NCI-H748 treated with DMSO at 0.1 percent for 48 hours (cell line): ENCODE measurements at places on chromosomes 2 and 18.

- no peak for DNase-seq
Observed at GRCh38 chr18:48893608-48894600, 56.9 kb downstream of the SMAD7 start.

DNA sequence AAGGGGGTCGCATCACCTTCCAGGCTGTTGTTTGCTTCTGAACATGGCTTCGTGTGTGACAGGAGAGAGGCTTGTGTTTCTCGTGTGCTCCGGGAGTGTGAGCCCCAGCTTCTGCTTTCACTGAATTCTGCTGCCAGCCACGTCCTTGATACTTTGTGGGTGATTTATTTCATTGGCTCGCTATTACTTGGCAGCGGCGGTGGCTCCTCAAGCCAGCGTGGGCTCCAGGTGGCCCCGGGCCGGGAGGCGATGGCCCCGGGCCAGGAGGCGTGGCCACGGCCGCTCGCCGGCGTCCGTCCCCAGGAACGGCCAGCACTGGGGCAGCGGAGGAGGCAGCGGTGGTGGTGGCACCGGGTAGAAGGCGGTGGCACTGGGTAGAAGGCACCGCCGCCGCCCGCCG lies 63.1 kb downstream of the NAPG start:
- DNase-seq, result peak; percentile 27

GRCh38 chr2:214577769-214578168 lies 166.9 kb downstream of the VWC2L start:
- no peak for DNase-seq

- DNase-seq, result no peak
Observed at GRCh38 chr2:38266382-38267061, 110.6 kb downstream of the ATL2 start.

GRCh38 chr2:236685979-236686520 lies 116.4 kb downstream of the ACKR3 start:
- DNase-seq, result no peak

DNA sequence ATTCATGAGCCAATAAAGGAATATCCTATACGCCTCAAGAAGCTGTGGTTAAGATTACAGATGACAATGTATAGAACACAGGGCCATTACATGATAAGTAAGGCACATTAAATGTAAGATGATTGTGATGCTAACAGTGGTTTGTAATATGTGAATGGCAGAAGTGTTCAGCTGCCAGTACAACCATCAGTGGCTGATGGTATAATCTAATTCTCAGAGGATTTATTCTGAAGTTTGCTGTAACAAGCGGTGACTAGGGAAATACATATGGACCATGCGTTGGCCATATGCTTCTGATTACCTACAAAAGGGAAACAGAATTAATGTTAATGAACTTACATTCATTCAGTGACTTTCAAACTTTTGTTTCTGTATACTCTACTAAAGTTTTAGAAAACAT lies 750.8 kb upstream of the KLHL29 start:
- DNase-seq, result no peak

- no peak for DNase-seq
Observed at GRCh38 chr2:191358325-191359025, 113.3 kb downstream of the MYO1B start.

DNA sequence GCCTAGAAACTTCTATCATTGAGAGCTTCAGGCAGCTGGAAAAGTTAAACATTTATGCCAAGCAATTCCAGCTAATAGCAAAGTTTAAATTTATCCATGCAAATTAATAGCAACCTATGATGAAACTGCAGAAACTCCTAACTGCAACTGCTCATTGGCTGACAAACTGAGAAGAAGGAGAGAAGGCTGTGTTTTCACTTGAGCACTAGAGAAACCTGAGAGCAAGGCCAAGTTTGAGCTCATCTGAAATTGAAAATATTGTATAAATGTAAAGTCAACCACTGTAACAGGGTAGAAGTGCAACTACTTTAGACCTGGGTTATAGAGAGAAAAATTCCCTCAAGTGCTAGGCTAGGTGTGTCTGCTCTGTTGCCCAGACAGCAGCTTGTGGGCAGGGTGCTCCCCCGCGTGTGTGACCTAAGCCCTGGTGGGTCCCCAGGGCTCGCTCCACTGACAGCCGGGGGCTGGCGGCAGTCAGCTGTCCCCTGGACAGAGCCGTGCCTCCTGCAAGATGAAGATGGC lies 50.2 kb downstream of the CABYR start:
- no peak for DNase-seq

DNA sequence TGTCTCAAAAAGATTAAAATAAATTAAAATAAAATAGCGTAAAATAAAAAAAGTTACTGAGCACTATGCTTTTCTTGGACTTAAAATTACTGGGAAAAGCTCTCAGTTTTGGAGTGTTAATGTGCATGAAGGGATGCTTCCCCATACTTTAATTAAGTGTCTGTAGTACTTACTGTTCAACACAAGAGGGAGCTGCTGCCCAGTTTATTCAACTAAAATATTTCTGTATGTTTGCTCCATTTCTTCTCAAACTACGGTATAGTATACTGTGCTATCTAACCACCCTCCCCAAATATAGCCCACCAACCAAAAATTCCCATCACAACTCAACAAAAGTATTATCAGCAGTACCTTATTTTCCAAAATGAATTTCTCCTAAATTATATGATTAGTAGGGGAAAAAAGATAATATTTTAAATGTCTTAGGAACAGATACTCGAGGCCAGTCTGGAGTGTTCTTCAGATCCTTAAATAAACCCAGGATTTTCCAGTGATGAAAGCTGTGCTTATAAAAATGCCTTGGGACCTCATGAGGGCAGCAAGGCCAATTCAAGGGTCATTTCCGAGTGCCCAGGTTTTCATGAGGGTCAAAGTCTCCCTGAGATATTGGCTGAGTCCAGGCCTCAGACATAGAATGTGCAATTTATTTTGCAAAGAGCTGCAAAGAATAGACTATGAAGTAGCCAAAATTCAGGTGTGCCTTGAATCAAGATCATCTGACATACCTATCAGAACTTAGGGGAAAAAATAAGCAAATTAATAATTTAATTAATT lies 64.1 kb downstream of the CHRNA1 start:
- peak; percentile 70 for DNase-seq

DNA sequence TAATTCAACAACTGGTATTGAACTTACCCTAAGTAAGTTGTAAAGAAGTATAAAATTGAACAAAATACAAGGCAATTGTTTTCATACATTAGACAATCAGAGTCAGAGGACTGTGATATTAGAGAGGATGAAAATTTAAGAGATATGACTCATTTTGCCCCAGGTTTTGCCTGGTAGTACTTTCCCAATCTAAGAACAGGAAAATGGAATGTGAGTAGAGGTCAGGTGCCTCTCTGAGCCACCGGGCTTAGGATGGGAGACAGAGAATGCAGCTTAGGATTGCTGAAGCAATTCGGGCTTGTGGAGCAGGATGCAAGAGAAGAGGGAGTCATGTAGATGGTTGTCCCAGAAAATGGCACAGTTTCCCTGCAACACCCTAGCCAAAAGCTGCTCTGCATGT lies 219.7 kb upstream of the CHST9 start:
- DNase-seq, result no peak

DNA sequence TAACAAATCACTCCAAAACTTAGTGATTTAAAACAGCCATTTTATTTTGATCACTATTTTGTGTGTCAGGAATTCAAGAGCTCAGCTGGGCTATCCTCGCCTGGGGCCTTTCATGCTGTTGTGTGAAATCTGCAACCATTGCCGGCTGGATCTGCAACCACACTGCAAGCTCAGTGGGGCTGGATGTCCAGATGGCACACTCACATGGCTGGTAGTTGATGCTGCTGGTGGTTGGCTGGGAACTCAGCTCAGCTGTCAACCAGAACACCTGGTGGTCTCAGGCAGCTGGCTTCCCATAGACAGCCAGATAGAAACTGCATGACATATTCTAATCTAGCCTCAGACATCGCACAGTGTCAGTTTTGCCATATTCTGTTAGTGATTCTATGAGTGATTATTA lies 30.6 kb upstream of the AP1S3 start:
- DNase-seq, result no peak

DNA sequence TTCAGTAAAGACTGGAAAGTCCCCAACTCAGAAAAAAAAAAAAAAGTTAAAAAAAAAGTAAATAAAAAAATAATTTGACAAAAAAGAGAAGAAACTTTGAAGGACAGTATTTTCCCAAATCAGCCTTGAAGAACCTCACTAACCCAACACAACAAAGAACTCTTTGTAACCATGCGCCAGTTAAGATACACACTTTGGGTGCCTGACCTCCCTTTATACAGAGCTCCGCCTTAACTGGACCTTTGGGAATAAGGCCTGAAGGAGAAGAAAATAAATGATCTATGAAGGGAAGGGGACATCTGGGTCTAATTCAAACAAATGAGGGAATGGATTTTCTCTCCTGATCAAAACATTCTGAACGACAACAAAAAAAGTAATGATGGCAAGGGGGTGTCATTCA lies 2.2 kb upstream of the GFPT1 start:
- DNase-seq, result no peak

DNA sequence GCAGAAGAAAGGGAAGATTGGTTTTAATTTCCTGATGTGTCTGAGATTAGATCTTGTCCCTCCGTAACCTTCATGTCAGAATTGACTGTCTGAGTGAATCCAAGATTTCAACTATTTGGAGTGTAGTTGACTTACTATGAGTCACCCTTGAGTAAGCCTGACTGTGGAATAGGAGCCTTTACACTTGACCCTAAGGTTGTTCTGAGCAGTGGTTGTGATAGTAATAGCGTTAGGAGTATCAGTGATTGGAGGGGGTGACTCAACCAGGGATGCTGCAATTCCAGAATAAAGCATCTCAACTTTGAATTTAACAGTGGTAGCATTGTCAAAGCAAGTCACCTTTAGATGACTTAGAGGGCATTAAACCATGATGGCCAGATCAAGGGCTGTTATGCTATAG lies 979.5 kb upstream of the FAM98A start:
- no peak for DNase-seq

- no peak for DNase-seq
Observed at GRCh38 chr18:77906103-77906892, 656.6 kb downstream of the GALR1 start.

- no peak for DNase-seq
Observed at GRCh38 chr18:64589000-64589399, 440.1 kb upstream of the LINC00305 start.

DNA sequence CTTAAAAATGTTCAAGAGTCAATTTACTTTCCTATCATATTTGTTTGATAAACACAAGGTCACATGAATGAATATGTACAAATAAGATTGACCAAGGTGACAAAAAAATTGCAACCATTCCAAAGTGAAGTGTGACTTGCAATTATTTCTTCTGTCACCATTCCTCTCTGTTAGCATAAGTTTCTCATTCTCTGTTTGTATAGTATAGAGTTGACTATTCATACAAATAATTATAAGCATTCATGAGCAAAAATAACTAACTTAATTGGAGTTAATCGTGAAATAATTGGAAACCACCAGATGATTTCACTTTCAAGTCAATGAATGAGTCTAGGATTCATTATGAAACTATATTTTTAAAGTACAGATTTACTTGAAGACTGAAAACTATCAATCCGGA lies 42.1 kb downstream of the PGAP1 start:
- DNase-seq, result no peak

DNA sequence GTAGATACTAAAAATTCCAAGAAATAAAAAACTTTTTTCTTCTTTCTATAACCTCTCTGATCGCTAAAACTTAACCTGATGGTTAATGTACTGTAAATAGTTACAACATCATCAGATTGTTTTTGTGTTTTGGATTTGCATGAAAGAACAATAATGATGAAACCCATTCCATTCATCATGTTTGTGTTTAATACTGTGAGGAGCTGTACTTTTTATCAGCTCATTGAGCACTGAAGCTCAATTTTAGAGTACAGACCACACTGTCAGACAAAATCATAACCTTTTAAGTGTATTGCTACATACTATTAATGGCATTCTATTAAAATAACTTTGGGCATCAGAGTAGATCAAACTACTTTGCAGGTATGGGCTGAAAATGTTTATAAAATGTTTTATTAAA lies 14.8 kb upstream of the BBS5 start:
- DNase-seq, result no peak

DNA sequence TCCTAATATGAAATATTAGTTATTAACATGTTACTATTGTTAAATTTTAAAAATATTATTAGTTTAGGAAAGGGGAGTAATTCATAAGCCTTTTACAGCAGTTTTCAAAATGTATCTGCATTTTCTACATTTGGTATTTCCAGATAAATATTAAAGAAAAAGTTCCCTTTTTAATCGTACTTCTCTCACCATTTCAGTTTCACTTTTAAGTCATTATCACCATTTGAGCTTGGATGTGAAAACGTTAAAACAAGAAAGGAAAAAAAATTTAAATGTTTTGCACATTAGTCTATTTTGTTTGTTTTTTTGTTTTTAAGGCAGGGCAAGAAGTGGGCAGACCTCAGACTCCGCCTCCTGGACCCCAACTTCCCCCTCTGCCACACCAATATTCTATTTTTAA lies 3.3 kb upstream of the SRSF7 start:
- no peak for DNase-seq

- no peak for DNase-seq
Observed at GRCh38 chr18:76448256-76449110, 46.6 kb downstream of the ZNF516 start.

DNA sequence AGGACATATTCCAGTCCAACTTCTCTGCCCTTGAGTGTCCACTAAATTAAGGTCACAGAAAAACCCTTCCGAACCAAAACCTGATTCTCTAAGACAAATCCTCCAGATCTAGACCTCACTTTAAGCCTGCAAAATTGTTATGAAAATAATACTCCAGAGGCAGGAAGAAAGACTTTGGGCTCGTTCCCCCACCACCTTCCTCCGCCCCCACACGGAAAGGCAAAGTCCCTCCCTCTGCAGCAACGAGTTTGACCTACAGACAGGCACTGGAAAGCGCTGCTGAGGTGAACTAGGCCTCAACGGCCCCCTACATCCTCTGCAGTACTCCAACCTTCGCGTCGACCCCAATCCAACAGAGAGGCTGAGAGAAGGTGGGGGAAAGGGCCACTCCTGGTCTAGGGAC lies 808 bp downstream of the ATP5MC3 start:
- DNase-seq, result peak; percentile 8

DNA sequence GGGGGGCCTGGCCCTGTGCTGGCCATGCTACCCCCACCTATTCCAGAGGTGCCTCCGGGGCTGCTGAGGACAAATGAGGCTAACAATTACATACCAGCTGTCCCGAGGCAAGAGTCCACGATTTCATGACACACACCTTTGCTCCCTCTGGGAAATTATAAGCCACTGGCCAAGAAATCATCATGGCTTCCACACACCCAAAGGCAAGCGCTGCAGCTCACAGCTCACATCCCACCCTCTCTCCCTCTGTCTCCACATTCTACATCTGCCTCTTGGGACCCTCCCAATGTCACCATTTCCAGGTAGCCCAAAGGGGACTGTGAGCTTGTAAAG lies 134.4 kb downstream of the HDAC4 start:
- DNase-seq, result no peak

- DNase-seq, result no peak
Observed at GRCh38 chr2:150480971-150481830, 6.3 kb downstream of the RND3 start.

GRCh38 chr2:208020253-208020652 lies 5.1 kb downstream of the PLEKHM3 start:
- DNase-seq, result no peak

- no peak for DNase-seq
Observed at GRCh38 chr2:197674591-197674990, 796 bp downstream of the RFTN2 start.

- DNase-seq, result no peak
Observed at GRCh38 chr2:109374548-109375130, 239.1 kb downstream of the SEPTIN10 start.

- DNase-seq, result no peak
Observed at GRCh38 chr18:73647391-73647790, 500.2 kb downstream of the FBXO15 start.

- no peak for DNase-seq
Observed at GRCh38 chr2:150919901-150920300, 341.8 kb downstream of the RBM43 start.

GRCh38 chr18:36155851-36156757 lies 26.4 kb downstream of the ELP2 start:
- DNase-seq, result no peak
